ENCODE measurements at places on chromosomes 1 and 21.

DNA sequence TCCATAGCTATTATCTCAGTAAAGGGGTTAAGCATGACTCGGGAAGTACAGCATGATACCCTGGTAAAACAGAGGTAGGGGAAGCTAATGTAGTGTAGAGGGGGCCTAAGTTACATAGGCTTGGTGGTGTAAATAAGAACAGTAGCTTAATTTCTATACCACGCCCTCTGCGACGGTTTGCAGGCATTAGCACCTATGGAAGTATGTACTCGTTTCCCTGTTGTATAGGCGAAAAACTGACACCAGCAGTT, 470 bp upstream of the NAXE start:
- DNase-seq: no peak

DNA sequence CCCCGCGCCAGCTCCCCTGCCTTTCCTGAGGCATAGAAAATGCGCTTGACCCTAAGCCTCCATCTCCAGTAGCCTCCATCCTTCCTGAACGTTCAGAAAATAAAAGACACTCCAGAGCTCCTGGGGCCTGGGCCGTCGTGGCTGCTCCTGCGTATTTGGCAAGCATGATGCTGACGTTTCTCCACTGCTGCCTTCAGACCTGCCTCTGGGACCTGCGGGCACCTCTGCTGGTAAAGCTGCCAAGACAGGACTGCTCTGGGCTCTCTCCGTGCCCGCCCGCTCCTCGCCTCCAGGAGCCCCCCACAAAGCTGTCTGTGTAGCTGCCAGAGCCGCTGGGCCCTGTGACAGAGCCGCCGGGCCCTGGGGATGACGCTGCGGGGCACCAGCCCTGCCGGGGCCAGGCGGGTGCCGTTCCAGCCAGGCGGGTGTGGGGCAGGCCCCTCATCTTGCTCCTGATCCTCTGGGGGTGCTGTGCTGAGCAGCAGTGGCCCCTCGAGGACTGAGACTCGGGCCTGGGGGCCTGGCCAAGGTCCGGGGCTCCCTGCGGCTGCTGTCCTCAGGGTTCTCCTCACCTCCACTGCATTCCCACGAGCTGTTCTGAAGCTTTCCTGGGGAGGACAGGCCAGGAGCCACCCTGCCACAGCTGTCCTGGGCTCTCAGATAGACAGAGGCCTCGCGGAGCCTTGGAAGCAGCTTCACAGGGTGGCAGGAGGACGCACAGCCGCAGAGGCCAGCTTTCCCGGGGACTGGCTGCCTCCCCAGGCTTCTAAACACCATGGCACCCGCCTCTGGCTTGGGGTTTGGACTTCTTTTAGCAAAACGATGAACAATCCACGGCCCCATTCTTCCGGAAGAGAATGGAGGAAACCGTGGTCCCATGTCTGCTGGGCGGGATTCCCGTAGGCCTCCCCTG, 48.1 kb downstream of the MORN1 start:
- no peak for DNase-seq

- no peak for DNase-seq
Observed at GRCh38 chr1:30229557-30229956, 493.8 kb downstream of the MATN1 start.

GRCh38 chr1:244041466-244042120, 9.5 kb upstream of the ZBTB18 start:
- no peak for DNase-seq

- no peak for DNase-seq
Observed at GRCh38 chr1:62131093-62131725, 63.4 kb upstream of the L1TD1 start.
